ENCODE measurements at places on chromosomes 1 and 21.

DNA sequence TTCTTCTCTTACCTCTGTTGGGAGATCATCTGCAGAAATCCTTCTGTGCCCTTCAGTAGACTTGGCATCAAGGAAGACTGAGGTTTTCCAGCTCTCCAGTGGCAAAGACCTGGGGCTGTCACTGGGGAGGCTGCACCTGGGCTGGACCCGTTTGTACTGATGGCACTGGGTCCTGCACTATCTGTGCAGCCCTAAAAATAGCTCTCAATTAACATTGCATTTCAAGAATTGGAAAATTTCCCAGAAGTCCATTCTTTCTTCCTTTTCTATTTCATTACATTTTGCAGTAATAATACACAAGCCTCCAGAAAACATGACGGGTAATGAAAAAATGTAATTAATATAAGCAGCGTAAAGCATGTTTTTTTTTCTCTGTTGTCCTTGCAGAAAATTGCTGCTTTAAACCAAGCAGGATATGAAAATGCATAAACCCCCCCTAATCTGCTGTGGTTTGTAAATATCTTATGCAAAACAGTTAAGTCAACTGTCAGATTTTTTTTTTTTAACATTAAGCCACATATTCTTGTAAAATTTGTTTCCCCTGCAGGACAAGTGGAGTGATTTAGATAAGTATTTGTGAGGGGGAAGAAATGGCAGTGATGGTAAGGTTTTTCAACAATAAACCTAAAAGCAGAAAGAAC is 64.9 kb downstream of the LMO4 start:
- no peak for DNase-seq

DNA sequence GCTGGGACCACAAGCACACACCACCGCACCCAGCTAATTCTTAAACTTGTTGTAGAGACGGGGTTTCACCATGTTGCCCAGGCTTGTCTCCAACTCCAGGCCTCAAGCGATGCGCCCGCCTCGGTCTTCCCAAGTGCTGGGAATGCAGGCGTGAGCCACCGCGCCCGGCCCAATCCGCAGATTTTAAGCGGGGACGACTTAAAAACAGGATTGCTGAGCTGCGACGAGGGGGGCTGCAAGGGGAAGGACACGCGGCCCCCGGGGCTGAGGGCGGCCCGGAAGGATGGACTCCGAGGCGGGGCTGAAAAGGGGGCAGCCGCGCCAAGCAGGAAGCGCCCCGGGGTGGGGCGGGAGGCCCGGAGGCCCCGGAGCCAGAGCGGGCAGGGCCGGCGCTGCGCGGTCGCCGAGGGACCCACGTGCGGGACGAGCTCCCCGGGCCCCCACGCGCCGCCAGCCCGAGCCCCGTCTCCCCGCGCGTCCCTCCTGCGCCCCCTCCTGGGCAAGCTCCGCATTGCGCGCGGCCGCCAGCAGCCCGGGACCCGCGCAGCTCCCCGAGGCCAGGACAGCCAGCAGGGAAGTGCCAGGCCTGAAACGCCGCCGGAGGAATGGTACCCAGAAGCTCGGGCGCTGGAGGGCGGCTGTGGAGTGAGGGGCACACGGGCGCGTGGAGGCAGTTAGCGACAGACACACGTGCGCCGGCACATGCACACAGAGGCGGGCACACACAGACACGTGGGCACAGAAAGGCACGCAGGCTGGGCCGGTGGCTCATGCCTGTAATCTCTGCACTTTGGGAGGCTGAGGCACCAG is 5.5 kb upstream of the PRKCZ start:
- no peak for DNase-seq

- DNase-seq, result no peak
These were observed 9.0 kb upstream of the VHLL start for GRCh38 chr1:156308078-156308477.

- DNase-seq, result no peak
These were observed 21.2 kb upstream of the ADAR start for GRCh38 chr1:154629061-154629674.

- no peak for DNase-seq
These were observed 171.3 kb upstream of the USP24 start for GRCh38 chr1:55386456-55386855.

- no peak for DNase-seq
These were observed 35.8 kb downstream of the C1orf21 start for GRCh38 chr1:184422490-184423233.

DNA sequence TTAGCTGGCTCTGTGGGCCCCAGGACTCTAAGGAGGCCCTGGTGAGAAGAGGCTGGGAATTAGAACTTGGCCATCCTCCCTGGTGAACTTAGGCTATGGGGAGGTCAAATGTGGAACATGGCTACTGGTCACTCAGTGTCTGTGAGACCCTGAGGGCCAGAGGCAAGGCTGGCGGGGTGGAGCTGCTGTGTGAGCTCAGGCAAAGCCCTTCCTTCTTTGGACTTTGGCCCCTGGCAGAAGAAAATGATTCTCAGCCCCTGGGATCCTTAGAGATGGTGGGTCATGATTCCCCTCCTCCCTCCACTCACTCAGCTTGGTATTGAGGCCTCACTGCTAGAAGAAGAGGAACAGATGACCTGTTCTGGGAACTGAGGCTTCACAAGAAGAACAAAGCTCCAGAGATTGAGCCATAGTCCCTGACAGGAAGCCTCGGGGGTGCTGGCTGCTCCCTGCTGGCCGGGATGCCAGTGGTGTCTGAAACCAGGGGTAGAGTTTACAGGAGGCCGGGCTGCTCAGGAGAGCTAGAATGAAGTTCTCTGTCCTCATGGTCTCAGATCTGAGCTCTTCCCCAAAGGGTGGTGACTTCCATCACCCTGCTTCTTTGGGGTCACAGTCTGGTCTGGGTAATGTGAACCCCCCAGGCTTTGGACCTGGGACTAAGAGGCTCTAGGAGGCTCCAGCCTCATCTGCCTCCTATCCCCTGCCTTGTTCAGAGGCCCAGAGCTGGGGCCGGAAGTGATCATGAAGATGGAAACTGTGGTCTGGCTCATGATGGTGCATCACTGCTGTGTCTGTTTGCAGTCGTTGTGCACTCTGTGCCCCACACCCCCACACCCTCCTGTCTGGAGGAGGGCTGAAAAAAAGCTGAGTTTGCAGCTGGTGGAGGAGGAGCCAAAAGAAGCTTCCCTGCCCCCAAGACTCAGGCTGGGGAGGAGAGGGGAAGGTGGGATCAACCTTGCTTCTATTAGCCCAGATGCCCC is 905 bp downstream of the BTBD19 start:
- DNase-seq, result no peak

GRCh38 chr1:164648636-164649035 is 89.7 kb downstream of the PBX1 start:
- DNase-seq, result no peak

GRCh38 chr21:41147096-41147978 is 20.6 kb upstream of the BACE2 start:
- DNase-seq, result no peak

GRCh38 chr1:53316766-53317581 is 10.9 kb downstream of the LRP8 start:
- DNase-seq, result no peak

- no peak for DNase-seq
These were observed 414.9 kb downstream of the SMYD3 start for GRCh38 chr1:246092136-246092535.

GRCh38 chr1:2553871-2554620 is 2.1 kb upstream of the TNFRSF14 start:
- no peak for DNase-seq

DNA sequence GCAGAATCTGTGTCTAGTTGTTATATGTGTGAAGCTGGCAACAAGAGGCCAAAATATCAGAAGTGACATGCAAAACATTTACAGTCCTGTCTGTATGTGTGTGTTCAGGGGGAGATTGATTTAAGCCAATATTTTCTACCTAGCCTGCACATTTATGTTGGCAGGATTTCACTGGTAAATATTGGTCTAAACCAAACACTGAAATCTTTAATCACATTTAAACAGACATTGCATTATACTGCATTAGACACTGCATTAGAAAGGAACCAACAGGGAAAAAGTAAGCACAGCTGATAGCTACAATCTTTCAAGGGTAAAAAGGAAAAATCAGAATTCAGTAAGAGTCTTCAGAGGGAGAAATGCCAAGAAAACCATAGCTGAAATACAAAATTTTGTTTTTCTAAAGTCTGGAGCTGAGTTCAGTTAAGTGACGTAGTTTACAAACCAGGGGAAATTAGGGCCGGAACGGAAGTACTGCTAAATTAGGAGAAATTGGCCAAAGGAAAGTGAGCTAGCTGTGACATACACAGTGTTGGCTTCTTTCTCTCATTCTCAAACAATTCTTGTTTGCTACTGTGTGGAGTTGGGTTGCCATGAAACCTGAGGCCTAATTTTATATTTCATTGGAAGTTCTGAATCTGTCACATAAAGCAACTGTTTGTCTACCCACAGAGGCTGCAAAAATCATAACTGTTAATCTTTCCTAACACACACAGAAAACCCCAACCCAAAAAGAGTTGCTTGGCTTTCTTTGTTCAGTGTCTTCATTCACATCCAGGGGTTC is 217.3 kb upstream of the SGIP1 start:
- no peak for DNase-seq

GRCh38 chr1:40059338-40059959 is 18.9 kb downstream of the CAP1 start:
- no peak for DNase-seq

- DNase-seq, result no peak
These were observed at the start of gene TMEM240 for GRCh38 chr1:1540090-1540817. Gene TMEM240 (minus strand): TSS chr1:1540624. CDS start chr1:1540346, 278 bp downstream.

GRCh38 chr1:62654744-62655143 is 33.4 kb downstream of the DOCK7 start:
- DNase-seq, result no peak

DNA sequence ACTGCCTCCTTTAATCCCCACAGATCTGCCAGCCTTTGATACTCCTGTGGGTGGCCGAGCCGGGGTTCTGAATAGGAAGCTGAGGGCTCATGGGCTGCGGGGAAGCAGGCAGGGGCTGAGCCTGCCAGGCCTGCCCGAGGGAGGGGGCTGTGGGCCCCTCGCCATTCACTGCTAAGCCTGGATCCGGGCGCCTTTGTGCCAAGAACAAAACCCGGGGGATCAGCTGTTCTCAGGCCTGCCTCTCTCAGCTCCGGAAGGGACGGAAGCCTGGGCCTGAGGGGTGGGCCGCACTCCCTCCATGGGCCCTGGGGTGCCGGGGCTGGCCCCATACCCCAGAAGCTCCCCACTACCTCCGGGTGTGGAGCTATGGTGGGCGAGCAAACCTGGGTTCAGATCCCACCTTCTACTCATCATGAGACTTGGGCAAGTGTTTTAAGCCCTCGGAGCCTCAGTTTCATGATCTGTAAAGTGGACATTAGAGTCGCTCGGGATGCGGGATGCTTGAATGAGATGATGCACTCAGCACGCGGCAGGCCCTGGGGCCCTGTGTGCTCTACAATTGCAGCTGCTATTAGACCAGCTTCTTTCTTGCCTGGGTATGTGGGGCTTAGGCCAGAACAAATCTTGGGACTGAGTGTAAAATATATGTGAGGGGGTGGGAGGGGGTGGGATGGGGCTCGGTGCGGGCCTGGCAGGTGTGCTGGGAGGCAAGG is 19.2 kb upstream of the EPHA2 start:
- no peak for DNase-seq

DNA sequence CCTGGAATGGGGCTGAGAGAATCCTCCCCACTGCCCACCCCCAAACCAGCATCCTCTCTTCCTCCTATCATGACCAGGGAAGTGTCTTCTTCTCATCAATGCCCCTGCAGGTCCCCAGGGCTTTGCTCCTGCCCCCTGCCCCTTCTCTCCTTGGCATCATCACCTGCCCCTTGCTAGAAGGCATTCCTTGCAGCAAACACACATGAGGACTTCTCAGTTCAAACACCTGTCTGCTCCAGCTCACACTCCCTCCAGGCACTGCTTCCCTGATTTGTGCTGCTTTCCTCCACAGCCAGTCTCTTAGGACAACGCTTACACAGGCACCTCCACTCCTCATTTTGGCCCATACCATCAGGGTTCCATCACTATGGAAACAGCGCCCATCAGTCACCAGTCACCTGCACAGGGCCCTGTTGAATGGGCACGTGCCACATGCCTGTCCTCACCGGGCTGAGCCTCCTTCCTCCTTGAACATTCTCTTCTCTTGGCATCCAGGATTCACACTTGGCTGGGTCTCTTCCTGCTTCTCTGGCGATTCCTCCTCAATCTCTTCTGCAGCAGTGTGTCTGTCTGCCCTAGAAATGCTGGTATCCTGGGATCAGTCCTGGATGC is 81.9 kb upstream of the EDN2 start:
- no peak for DNase-seq

- DNase-seq, result no peak
These were observed 68.4 kb upstream of the CHRM3 start for GRCh38 chr1:239317948-239318347.

- no peak for DNase-seq
These were observed 19.2 kb downstream of the CLIC4 start for GRCh38 chr1:24764439-24764838.

DNA sequence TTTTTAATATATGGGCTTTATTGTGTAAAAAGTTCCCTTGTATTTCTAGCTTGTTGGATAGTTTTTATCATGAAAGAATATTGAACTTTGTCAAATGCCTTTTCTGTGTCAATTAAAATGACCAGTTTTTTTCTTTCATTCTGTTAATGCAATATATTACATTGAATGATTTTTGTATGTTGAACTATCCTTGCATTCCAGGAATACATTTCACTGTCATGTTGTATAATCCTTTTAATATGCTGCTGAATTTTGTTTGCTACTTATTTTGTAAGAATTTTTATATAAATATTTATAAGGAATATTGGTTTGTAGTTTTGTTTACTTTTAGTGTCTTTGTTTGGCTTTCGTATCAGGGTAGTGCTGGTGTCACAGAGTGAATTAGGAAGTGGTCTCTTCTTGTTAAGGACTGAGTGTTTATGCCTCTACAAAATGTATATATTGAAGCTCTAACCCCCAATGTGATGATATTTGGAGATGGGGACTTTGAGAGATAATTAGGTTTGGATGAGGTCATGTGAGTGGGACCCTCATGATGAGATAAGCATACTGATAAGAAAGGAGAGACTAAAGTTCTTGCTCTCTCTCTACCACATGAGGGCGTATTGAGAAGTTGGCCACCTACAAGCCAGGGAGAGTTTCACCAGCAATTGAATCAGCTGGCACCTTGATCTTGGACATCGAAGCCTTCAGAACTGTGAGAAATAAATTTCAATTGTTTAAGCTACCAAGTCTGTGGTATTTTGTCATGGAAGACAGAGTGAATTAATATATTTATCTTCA is 12.0 kb upstream of the SLAMF6 start:
- DNase-seq, result no peak

DNA sequence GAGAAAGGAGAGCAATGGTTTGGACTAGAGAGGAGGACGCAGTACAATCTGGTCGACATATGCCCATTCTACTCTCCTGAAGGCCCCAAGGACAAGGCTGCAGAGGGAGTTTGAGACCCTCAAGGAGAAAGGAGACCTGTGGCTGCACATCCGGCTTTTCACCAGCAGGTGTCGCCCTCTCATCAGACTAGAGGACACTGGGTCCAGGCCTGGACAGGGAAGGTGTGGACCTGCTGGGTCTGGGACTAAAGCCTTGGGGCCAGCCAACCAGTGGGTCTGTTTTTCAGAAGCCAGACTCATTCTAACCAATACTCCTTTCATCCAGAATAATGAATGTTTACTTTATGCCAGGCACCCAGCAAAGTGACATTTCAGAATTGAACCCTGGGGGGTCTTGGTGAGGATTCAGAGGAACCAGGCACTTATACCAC is 5.0 kb downstream of the SRARP start:
- DNase-seq, result no peak

- no peak for DNase-seq
These were observed 19.8 kb downstream of the SPRTN start for GRCh38 chr1:231357831-231358354.

GRCh38 chr1:5793516-5793915 is 198.7 kb downstream of the NPHP4 start:
- DNase-seq, result no peak
